ENCODE measurements at places on chromosomes 2 and 18.
A peak's percentile ranks its signal among the peaks of the same experiment; 100 is the strongest.

DNA sequence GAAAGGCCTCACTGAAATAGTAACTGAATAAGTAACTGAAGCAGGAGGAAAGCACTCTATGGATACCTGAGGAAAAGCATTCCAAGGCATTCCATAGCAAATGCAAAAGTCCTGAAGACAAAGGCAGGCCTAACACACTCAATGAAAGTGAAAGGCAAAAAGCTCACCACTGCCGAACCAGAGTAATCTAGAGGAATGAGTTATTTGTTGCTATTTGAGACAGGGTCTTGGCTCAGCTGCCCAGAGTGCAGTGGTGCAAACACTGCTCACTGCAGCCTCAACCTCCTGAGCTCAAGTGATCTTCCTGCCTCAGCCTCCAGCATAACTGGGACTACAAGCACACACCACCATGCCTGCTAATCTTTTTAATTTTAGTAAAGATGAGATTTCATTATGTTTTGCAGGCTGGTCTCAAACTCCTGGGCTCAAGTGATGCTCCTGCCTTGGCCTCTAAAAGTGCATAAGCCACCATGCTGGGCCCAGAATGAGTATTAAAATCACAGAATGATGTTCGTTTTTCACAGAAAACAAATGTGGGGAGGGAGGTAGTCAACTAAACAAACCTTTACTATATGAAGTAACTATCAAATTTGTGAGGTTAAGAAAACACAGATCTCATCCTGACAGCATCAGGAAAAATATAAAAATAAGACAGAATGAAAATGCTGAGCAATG is 17.9 kb downstream of the PIAS2 start:
- no peak for DNase-seq

DNA sequence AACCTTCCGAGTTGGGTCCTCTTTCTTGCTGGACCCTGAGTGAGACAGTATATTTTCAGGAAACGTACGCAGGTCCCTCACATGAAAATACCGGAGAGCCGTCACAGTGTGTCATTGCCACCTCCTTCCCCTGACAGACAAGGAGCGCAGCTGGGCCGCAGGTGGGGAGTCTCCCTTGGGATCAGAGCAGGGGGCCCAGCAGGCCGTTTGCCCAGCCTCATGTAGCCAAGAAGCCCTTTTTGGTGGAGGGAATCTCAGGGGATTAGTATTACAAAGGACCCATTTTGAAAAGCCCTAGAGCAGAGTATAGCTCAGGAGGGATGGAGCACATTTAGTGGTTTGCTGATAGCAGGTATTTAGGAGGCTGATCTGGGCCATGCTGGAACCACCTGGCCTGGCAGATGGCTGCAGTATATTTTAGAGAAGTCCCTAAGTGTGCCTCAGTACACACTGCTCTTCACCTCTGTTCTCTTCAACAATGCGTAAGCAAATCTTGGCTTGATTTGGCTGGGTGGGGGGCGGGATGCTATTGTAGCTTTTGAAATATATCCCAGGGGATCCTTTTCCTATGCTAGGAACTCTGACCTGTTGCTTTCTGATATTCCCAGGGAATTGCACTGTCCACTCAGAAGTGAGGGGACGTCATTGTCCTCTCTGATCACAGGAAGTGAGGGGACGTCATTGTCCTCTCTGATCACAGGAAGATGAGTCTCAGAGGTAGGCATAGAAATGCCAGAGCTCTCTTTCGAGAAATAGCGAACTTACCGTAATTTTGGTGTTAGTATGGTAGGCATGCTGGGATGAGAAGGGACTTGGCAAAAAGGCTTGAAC is 171.9 kb downstream of the HRH4 start:
- DNase-seq, result peak; percentile 93

DNA sequence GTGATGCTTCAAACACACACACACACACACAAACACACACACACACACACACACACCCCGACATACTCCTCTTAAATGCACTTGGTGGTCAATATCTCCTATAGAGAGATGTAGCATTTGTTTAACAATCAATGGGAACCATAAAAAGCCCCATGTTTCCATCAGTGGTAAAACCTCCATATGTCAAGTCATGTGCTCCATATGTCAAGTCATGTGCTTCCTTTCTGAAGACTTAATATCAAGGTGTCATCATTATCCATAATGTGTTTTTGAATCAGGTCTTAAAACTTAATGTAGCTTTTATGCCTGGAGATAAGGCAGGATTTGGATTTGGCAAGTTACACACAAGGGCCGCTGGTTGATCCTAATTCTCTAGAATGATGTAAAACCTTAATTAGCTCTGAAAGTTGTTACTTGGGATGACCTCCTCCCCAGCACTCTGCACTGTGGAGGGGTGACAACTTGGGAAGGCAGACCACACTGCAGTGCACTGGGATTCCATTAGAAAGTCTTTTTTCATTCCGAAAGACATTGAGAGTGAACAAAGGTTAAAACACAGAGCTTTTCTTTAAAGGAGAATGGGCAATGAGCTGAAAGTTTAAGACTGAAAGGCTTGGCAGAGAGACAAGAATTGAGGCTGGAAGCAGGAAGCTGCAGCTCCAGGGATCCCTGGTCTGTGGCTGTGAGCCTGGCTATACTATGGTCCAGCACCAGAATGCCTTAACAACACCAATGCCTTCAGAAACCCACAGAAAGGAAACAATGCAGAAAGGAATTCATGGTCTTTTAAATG is 26.4 kb downstream of the ALK start:
- DNase-seq, result no peak

- DNase-seq, result no peak
These were observed 85.2 kb upstream of the SPATS2L start for GRCh38 chr2:200221055-200221955.

DNA sequence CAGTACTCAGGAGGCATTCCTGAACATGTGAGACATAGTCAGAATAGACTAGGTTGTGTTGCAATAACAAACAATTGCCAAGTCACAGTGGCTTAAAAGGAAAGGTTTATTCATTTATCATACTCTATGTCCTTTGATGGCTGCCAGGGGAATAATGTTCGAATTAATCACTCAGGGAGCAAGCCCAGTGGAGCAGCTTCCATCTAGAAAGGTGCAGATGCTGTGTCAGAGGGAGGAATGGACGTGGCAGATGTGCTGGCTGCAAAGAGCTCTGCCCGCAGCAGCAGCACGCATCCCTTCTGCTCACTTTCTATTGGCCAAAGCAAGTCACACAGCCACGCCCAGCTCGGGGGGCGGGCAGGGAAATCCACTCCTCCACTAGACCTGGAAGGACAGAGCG is 105.9 kb upstream of the AQP4 start:
- peak; percentile 1 for DNase-seq

DNA sequence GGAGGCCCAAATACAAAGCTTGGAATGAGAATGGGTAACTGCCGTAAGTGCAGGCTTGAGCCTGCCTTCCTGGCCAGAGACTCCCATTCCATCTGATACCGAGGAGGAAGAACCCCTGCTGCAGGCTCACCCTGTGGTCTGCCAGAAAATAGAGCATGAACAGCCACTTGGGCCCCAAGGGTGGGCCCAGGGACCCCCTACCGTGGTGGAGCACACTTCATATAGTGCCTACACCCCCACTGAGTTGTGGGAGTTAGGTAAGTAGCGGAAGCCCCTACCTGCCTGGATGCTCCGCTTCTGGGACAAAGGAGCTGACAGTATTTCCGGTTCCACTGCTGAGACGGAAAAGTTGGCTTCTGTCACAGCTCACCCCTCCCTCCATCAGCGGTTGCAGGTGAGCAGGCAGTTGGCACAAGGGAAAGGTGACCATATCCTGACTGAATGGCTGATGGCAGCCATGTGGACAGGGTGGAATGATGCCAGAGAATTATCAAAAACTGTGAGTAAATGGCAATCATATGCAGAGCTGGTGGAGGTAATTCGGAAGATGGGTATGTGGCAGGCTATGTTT is 11.5 kb upstream of the C2orf42 start:
- no peak for DNase-seq

GRCh38 chr18:22276334-22276713 is 106.9 kb downstream of the GATA6 start:
- DNase-seq, result no peak

DNA sequence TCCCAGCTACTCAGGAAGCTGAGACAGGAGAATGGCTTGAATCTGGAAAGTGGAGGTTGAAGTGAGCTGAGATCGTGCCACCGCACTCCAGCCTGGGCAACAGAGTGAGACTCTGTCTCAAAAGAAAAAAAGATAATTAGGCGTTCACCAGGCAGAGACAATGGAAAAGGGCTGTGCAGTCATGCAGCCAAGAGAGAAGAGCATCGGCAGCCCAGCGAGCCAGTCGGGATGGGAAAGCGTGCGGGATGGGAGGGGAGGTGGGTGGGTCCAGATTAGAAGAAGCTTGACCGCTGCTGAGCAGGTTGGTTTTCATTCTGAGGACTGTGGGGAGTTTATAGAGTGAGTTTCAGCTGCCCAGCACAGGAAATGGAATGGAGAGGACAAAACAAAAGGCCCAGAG is 15.0 kb upstream of the CYS1 start:
- no peak for DNase-seq

- no peak for DNase-seq
These were observed 129.4 kb upstream of the RAB12 start for GRCh38 chr18:8479789-8480188.

- DNase-seq, result no peak
These were observed 415.0 kb upstream of the NRP2 start for GRCh38 chr2:205267323-205267722.

GRCh38 chr2:127017548-127017947 is 89.4 kb downstream of the BIN1 start:
- DNase-seq, result no peak
